GM10248 (cell line): ENCODE measurements at places on chromosomes 2 and 18.
A peak's percentile ranks its signal among the peaks of the same experiment; 100 is the strongest.

DNA sequence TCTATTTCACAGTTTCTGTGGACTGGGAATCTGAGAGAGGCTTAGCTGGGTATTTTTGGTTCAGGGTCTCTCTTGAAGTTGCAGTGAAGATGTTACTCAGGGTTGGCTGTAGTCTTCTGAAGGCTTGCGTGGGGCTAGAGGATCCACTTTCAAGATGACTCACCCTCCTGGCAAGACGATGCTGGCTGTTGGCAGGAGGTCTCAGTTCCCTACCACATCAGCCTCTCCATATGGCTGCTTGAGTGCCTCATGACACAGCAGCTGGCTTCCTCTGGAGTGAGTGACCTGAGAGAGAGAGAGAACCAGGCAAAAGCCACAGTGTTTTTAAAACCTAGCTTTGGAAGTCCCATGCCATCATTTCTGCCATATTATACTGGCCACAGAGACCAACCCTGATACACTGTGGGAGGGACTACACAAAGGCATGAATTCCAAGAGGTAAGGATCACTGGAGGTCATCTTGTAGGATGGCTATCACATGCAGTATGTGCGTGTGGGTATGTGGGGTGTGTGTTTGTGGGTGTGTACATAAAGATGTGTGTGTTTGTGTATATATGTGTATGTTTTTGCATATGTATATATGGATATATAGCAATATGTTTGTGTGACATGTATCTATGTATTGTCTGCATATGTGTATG, 25.1 kb downstream of the DNPEP start:
- DNase-seq = no peak

DNA sequence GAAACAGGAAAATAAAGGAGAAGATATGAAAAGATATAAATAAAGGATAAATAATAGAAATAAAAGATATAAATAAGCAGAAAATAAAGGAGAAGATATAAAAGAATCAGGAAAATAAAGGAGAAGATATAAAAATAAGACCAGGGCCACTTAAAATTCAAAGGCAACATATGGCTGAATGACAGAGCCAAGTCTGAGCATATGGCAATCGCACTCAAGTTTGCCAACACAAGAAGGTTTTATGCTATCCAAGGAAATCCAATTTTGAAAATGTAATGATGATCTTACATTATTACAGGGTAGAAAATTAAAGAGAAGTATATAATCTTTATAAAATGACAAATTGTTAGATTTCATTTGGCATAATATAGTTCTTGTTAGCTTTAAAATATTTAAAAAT, 33.6 kb downstream of the USP40 start:
- no peak for DNase-seq

GRCh38 chr18:55321265-55322177, 266.5 kb downstream of the TCF4 start:
- DNase-seq = peak; percentile 49

- DNase-seq = no peak
Measured at GRCh38 chr2:100292022-100292580, 30.2 kb downstream of the LONRF2 start.

DNA sequence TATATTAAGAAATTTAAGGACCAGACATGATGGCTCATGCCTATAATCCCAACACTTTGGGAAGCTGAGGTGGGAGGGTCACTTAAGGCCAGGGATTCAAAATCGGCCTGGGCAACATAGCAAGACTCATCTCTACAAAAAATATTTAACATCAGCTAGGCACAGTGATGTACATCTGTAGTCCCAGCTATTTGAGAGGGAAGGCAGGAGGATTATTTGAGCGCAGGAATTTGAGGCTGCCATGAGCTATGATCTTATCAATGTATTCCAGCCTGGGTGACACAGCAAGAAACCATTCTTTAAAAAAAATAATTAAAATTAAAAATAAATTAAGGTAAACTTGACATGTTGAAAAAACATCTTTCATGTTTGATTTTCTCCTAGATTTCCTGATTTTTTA, 564.2 kb downstream of the MBD2 start:
- no peak for DNase-seq

- no peak for DNase-seq
Measured at GRCh38 chr2:29225814-29226213, 110.6 kb downstream of the CLIP4 start.

DNA sequence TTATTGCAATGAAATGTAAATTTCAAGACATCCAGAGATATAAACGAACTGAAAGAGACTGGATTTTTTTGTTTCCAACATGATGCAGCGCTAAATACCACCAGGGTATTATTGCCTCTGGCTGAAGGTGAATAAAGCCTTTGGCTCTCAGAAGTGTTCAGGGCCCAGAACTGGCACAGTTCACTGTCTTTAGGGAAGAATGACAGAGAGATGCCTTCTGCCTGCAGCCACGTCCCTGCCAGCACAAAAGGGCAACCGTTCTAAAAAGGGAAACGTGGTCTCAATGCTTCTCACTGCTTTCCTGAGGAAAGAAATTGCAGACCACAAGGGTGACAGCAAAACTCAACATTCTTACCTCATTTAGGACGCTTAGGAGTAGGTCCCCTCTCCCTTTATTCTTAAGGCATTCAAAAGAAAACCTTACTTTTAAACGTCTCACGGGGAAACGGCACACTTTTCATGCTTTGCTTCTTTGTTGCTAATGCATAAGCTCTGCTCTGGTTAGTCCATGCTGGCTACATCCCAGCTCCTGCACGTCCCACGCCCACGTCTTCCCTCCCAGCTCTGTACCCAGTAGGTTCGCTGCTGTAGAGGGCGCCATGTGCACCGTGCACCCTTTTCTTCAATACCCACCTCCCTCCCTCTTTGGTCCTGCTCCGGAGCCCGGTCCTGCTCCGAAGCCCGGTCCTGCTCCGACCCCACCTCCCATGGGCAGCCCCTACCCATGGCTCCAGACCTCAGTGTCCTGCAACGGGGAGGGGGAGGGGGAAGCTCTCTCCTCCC, 171.0 kb downstream of the HRH4 start:
- no peak for DNase-seq

DNA sequence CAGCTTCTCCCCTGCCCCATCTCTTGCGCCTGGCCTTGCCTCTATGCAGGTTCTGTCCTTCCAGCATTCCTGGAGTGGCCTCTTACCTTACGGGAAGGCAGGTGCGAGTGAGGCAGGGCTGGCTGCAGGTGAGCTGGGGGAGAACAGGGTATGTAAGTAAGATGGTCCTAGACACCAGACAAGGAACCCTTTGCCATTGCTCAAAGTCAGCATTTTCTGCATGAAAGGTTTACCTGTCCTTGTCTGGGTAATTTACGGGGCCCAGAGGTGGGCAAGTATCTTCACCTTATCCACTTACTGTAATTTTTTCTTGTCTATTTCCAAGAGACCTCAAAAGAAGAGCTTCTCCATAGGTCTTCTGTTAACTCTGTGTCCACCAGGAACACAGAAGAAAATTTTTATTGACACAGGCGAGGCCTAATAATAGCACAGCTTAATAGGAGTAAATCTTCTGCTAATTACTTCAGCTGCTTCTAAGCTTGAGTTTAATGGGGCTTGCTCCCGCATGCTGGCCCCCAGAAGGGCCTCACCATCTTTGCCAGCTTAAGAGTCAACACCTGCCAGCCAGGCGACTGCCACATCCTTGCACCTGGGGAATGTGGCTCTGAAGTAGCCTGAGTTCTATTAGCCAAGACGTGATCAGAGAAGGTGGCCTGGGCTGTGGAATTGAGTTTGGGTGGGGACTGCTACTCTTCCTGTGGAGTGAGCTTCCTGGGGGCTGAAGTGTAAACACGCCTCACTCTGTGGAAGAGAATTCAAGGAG, 27.1 kb downstream of the PCARE start:
- DNase-seq = no peak

DNA sequence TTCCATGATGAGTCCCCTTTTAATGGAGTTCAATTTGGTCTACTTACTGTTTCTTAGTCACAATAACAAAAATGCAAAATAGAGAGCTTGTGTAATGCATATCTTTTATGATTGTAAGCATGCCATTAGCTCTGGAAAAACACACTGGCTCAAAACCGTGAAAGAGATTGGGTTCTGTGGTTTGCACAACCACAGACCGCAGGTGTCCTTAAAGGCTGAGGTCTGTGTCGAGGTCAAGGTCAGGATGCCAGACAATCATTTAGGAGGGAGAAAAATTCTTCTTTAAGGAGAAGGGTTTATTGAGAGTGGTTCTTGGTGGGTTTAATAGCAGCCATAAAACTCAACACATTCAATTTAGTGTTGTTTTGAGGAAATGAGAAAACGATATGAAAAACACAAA, 487.2 kb downstream of the GALR1 start:
- DNase-seq = no peak

- no peak for DNase-seq
Measured at GRCh38 chr2:64865831-64866345, 123.3 kb upstream of the SLC1A4 start.

GRCh38 chr2:191321861-191322662, 76.9 kb downstream of the MYO1B start:
- DNase-seq = no peak

- no peak for DNase-seq
Measured at GRCh38 chr2:206176121-206176520, 16.4 kb downstream of the EEF1B2 start.

GRCh38 chr2:163465440-163465839, 270.4 kb downstream of the FIGN start:
- DNase-seq = no peak

- DNase-seq = no peak
Measured at GRCh38 chr18:37442477-37442876, 123.1 kb downstream of the CELF4 start.

DNA sequence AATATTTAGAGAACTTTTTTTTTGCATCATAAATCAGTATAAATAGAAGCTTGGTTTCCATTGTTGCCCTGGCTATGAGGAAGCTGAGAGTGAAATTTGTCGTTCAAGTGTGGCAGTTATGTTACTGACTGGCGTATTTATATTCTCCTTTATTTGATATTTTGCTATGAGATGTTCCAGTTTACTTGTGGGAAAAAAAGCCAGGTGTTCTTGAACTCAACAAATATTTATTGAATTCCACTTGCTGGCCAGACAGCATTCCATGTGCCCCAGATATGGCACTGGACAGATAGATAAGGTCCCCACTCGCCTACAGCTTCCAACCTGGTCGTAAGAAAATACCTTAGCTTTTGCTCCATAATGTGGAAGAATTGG, 44.7 kb downstream of the NEDD4L start:
- no peak for DNase-seq

- peak; percentile 17 for DNase-seq
Measured at GRCh38 chr2:45439788-45440773, 171.0 kb downstream of the SRBD1 start.

GRCh38 chr2:206832873-206833272, 67.5 kb downstream of the FASTKD2 start:
- DNase-seq = no peak

DNA sequence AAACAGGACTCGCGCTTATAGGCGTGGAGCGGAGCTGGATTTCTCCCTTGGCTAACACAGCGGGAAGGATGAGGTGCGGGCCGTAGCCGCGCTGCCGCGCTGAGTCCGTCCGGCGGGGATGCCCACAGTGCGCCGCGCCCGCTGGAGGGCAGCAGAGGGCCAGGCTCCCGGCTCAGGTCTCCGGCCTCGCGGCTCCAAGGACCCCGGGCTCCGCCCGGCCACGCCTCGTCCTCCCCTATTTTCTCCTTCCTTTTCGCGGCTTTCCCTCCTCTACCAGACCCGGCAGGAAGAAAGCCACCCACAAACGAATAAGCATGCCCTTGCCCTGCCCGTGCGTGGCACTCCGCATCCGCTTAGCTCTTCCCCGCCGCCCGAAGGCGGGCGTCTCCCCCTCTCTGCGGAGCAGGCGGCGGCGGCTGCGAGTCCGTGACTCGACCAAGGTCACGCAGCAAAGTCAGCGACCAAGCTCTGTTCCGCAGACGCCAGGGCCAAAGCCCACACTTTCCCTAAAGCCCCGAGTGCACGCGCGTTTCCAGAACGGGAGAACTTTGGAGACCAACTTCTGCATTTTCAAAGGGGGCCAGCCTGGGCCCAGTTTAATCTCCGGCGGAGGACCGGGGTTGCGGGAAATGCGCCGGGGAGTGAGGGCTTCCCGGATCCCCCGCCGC, 48.5 kb downstream of the KCNIP3 start:
- peak; percentile 88 for DNase-seq

DNA sequence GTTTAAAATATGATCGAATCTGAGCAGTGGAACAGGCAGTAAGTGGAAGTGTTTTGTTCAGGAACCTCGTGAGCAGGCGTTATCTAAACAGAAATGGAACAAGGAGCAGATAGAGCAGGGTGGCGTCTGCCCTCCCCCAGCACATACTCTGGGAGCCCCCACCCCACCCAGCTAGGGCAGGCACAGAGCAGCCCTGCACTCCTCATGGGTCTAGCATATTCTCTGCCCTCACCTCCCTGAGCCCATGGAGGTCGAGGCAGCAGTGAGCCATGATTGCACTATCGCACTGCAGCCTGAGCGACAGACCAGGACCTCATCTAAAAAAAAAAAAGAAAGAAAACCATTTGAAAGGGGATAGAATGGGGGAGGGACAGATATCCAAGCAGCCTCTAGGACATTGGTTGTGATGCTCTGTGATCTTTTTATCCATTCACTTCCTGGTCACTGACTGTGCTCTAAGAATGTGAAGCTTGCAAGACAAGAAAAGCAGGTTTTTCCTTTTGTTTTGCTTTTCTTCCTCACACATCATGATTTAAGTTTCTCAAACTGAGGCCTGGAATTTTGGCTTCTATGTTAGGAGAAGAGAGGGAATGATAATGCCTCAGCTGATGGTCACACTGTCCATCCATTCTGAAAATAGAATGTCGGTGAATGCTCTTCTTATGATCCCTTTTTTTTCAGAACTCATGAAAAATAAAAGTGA, 3.1 kb downstream of the MLPH start:
- no peak for DNase-seq

DNA sequence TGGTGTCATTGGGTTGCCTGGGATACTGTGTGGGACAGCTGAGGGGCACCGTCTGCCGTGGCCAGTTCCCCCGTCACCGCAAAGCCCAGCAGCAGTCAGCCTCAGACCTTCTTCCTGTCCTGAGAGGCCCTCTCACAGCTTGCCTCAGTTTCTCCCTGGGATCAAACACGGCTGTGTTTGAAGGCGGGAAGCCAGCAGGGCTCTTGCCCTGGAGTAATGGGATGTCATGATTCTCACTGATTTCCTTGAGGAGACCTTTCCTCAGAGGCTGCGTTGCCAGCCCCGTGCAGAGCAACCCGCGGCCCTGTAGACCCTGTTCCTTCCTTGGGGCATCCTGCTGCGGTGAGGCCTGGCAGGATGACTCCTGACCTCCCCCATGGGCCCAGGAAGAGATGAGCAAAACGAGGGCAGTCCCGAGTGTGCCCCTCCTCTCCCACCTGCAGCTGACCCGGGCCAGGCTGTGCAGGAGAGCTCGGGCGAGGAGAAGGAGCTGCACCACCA, 13.9 kb upstream of the NFATC1 start:
- DNase-seq = no peak

GRCh38 chr2:109248590-109248989, 119.6 kb downstream of the SH3RF3 start:
- DNase-seq = no peak
